ENCODE measurements at places on chromosomes 1 and 21.

GRCh38 chr21:40667967-40668366 lies 179.0 kb downstream of the DSCAM start:
- no peak for DNase-seq

GRCh38 chr1:75539230-75540116 lies 71.4 kb downstream of the SLC44A5 start:
- no peak for DNase-seq

DNA sequence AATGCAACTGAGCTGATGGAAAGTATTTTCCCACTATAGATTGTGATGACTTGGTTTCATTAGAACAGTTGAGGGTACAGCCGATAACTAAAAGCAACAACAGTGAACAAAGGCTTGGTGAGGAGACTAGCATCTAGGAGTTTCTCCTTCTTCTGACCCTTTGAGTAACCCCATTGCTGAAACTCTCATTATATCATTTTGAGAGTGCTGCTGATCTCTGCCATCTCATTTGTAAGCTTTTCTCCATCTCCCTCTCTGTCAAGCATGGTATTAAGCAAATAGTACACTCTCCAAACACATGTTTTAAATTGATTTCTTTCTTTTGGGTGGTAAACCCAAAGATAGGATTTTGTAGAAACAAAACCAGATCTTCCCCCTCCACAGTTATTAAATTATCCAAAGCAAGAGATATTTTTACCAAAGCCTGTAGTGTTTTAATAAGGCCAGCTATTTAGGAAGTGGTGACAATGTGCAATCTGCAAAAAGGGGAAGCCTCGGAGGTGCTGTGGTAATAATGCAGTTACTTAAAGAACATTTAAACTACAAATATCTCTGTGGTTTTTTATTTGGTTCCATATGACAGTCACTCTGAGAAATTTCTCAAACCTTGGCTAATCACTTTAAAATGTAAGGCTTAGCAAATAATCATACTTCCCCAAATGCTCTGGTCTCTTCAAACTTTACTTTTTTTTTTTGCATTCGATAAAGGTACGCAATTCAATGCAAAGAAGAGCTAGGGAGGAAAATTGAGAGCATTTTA lies 287.5 kb downstream of the HLX start:
- no peak for DNase-seq

GRCh38 chr1:232239998-232240397 lies 389.9 kb downstream of the SIPA1L2 start:
- no peak for DNase-seq

GRCh38 chr1:12141163-12141850 lies 25.5 kb upstream of the TNFRSF1B start:
- no peak for DNase-seq

- no peak for DNase-seq
Measured at GRCh38 chr1:112457241-112457640, 51.5 kb upstream of the WNT2B start.

- DNase-seq: no peak
Measured at GRCh38 chr1:236288620-236288976, 6.8 kb upstream of the ERO1B start.

DNA sequence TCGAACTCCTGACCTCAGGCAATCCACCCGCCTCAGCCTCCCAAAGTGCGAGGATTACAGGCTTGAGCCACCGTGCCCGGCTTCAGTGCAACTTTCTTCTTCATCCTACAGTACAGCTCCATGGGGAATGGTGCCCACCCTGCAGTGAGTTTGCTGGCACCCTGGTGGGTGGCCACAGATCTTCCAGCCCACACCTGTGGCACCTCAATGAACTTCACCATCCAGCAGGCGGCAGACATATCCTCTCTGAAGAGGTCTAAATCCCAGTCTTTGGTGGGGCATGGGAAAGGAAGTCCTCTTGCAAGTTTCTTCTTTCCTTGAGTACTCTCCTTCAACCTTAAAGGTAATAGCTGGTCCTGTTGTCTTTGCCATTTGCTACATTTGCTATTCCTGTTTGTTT lies 18.1 kb upstream of the ZBTB8A start:
- DNase-seq: no peak

DNA sequence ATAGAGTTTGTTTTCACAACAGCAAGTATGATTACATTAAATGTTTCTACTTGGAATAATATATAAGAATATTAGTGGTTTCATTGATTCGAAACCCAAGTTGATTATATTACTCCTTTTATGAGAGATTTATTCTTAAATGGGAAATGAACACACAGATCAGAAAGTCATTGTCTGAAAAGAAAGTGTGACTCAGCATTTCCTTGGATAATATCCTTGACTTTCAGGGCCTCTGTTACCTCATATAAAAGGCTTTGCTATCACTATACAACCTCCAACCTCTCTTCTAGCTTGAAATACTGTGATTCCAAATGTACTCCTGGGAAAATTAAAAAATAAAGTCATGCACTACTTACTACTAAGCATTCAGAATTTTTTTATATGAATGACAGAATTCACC lies 295.3 kb upstream of the LYPLAL1 start:
- DNase-seq: no peak

All from stimulated activated effector memory CD8-positive, alpha-beta T cell treated with anti-CD3 and anti-CD28 coated beads, Interleukin-12 subunit alpha, Interleukin-12 subunit beta, amount 100 ng/mL, for 72 hours (primary cell).